NCI-H526 treated with DMSO at 0.1 percent for 48 hours (cell line): ENCODE measurements at places on chromosomes 2 and 18.

DNA sequence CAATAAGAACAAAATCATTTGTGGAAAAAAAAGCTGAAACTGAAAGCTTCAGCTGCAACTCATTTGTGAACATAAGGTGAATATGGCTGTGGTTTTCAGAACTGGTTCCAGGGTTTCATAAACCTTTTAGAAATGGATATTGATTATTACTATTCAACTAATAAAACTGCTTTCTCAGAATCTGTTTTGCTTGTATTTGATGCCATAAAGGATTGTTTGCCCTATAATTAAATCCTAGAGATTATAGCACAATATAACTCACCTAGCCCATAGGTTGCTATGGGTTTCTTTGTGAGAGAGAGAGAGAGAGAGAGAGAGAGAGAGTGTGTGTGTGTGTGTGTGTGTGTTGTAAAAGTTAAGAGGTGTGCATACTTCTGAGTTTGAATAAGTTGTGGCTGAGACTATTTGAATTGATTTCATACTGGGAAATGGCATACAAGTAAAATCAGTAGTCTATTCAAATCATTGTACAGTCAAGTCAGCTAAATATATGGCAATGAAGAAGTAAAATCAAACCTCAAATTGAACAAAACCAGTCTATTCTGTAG lies 339.2 kb downstream of the ARHGAP15 start:
- DNase-seq: no peak

- no peak for DNase-seq
Measured at GRCh38 chr2:218806346-218806978, 24.5 kb downstream of the CYP27A1 start.

DNA sequence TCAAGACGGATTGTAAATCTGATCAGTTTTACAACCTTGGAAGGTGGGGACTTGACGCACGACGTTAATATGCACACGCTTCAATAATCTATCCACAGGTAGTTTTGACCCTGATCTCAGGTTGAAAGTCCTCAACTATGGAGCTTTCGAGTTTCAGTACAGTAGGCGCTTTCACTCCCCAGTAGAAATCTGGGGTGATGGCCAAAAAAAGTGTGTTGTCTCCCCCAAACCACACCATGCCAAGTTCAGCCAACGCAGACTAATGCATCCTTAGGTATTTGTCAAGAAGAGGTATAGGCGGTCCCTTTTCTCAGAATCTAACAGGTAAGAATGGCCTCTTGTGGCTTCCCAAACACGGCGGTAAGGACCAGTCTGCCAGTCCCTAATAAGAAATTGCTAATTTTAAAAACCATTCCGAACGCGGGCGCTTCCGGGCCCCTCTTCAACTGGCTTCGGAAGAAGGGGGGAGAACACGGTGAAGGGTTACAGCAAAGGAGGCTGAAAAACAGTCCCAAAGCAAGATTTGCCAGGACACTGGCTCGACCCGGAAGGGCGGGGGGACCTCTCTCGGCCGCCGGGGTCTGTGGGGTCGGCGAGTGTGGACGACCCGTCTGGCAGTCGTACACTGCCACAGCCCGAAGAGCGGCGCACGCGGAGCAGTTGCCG lies 659 bp downstream of the FAM210A start:
- peak; percentile 11 for DNase-seq

GRCh38 chr2:44715671-44716081 lies 225.8 kb upstream of the SIX3 start:
- DNase-seq: no peak

- DNase-seq: peak; percentile 48
Measured at GRCh38 chr18:79246309-79247108, 149.2 kb upstream of the NFATC1 start.

DNA sequence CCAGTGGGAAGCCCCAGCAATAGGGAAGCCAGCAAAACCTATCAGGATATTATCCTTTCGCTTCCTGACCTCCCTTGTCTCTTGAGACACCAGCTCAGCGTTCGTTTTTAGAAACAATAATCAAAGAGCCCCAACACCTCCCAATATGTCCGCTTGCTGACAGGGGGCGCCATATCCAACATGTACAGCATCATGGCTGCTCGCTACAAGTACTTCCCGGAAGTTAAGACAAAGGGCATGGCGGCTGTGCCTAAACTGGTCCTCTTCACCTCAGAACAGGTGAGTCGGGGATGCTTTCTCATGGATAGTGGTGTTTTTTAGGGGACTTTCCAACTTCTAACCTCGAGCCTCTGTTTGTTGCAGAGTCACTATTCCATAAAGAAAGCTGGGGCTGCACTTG lies 28.7 kb downstream of the GAD1 start:
- DNase-seq: no peak

DNA sequence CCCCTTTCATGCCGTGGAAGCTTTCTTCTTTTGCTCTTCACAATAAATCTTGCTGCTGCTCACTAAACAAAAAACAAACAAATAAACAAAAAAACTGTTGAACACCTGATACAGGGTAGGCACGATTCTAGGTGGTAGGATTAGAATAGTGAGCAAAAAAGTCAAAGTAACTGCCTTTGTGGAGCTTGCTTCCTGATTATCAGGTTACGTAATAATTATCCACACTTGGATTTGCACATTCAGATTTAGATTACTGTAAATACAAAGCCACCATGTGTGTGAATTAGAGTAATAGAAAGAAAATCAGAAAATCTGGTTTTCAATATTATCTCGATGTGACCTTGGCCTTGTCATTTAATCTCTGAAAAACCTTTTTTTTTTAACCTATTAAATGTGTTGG lies 307.1 kb downstream of the NRXN1 start:
- no peak for DNase-seq

- no peak for DNase-seq
Measured at GRCh38 chr18:54775686-54776085, 52.6 kb upstream of the RAB27B start.

- DNase-seq: no peak
Measured at GRCh38 chr18:13465476-13465875, 246.9 kb downstream of the LDLRAD4 start.

GRCh38 chr2:166361351-166362153 lies 14.2 kb downstream of the SCN9A start:
- DNase-seq: peak; percentile 17

GRCh38 chr2:33559328-33559727 lies 39.8 kb downstream of the FAM98A start:
- no peak for DNase-seq
